ENCODE measurements at places on chromosomes 5 and 9.

DNA sequence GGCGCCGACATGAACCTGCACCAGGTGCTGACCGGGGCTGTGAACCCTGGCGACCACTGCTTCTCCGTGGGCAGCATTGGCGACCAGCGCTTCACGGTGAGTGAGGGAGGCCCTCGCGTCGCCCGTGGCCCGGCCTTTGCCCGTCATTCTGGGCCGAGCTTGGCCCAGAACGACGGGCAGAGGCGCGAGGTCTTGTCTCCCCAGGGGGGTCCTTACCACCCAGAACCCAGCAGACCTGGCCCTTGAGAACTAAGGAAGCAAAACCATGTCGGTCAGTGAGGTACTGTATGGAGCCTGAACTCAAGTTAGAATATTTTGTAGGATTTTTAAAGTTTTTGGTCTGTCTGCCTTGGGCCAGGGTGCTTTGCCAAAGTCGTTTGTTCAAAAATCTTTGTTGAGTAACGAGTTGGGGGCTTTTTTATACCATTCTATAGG lies 691 bp downstream of the DMXL1 start:
- no peak for DNase-seq

GRCh38 chr5:168950241-168950951 lies 350.5 kb downstream of the SLIT3 start:
- DNase-seq, result no peak

DNA sequence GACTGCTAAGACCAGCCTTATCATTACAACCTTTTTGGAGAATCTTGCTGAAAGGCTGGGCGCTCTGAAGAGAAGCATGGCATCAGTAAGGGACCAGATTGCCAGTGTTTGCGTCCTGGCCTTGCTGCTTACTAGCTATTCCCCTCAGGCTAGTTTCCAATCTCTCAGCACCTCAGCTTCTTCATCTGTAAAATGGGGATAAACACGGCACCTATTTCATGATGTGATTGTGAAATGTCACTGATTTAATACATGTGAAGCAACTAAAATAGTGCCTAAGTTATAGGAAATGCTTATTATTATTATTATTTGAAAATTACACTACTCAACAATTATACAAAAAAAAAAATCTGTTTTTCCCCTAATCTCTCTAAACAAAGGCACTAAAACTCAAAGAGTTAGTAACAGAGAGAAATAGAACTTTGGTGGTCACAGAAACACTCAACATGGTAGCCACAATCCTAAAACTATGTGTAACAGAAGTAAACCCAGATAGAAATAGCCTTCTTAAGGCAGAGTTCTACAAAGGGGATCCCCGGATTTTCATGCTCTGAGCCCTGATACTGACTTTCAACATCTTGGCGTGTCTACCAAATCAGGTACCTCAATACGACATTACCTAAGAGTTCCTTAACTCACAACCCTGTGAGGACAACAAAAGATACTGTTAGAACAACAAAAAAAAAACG lies 62.0 kb downstream of the ENC1 start:
- no peak for DNase-seq

- no peak for DNase-seq
These were observed 433.4 kb upstream of the TNC start for GRCh38 chr9:115551396-115551795.

DNA sequence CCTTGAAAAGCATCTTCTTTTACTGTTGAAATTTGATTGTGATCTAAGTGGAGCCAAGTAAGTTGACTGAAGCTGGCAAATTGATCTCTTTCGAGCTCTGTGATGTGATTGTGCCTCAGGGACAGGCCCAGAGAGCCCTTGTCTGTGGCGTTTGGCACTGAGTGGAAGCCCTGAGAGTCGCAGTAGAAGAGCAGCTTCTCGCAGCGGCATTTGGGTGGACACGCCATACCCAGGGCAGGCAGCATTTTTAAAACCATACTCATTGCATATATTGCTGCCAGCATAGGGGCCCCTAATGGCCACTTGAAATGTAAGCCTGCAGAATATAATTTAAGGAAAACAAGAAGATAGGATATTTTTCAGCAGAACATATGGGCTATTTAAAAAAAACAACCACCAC lies 894 bp downstream of the LRRTM2 start:
- DNase-seq, result no peak

- DNase-seq, result no peak
These were observed 352.9 kb downstream of the GLIS3 start for GRCh38 chr9:3946840-3947587.

DNA sequence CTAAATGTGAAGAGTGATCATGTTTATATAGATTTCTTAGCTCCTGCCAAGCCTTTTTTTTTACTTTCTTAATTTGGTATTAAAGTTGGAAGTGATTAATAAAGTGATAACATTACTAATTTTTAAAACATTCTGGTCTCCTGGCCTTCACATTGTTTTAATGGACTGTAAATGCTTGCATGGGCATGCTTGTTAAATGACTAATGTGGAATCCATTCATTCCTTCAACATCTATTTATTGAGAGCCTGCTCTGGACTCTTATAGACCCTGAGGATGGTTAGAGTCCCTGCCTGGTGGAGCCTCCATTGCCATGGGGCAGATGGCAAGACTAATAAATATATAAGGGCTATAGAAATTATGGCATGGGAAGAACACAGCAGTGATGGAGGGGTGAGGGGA lies 103.5 kb downstream of the NTRK2 start:
- no peak for DNase-seq

GRCh38 chr5:80987078-80987766 lies 27.1 kb downstream of the RASGRF2 start:
- no peak for DNase-seq

DNA sequence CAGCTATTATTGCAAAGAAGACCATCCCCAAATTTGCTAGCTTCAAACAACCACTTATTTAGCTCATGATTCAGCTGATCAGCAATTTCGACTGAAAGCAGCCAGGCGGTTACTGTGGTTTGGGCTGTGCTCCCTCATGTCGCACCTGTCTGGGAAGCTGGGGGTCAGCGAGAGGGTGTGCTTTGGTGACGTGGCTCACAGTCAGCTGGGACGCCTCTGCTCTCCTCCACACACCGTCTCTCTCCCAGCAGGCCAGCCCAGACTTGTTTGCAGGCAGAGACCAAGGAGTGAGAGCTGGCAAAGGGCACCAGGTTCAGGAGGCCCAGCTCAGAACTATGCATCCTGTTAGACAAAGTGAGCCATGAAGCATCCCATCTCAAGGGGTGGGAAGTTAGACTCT lies 140.9 kb downstream of the SYK start:
- DNase-seq, result no peak

DNA sequence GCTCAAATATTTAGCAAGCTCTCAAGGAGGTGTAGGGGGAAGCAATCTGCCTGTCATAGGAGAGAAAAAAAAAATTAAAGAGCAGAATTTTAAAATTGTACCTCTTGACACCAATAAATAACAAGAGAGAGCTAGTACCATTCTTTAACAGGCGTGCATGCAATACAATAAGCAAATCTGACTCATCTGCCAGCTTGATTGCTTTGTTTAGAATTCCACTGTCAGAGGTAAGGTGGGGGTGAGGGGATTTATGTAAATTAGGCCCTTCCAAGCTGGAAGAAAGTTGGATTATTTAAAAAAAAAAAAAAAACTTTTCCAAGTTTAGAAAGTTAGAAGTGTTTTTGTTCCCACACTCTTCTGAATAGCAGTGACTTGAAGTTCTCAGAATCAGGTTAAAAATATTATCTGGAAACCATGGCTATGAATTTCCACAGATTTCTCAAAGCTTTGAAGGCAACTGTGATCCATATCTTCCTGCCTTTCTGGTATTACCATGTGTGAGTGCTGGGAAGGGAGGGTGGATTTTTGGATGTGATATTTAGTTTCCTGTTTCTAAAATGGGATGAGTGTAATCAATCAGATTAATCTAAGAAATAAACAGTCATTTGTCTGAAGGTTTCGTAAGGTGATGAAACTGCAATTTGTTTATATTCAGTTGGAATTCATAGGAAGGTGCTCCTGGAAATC lies 477.5 kb downstream of the TLE4 start:
- DNase-seq, result no peak

DNA sequence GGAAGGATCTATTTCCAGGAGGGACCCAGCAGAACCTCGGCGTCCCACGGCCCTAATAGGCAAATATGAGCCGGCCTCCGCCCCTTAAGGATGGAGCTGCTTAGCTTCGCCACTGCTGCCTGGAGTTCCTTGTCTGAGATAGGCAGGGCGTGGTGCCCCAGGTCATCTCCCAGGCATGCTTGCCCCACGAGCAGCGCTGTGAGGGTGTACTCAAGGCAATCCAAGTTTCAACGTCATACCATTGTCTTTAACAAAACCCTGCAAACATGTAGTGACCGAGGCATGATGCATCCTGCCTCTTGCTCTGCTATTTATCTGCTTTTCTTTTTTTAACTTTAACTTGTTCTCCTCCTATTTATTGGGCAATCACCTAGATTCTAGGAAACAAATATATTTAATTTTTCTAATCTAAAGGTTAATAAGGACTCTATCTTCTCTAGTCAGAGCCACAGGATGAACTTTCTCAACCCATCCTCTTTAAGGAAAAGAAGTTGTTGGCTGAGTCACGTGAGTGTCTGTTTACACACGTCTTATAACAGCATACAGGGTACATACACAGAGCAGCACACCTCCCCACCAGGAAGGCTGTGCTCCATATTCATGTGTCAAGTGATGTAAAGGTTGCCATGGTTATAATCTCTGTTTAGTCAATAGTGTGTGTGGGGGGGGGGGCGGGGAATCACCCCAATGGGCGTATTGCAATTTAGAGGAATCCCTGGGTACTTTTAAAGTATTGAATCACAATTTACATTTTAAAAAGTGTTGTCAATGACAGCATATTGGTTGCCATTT lies 27.3 kb upstream of the ZSWIM6 start:
- DNase-seq, result no peak

GRCh38 chr9:100206899-100207298 lies 107.9 kb downstream of the INVS start:
- no peak for DNase-seq

GRCh38 chr5:171695804-171696203 lies 89.8 kb upstream of the SMIM23 start:
- no peak for DNase-seq

GRCh38 chr9:136140966-136141365 lies 22.3 kb upstream of the TMEM250 start:
- no peak for DNase-seq

DNA sequence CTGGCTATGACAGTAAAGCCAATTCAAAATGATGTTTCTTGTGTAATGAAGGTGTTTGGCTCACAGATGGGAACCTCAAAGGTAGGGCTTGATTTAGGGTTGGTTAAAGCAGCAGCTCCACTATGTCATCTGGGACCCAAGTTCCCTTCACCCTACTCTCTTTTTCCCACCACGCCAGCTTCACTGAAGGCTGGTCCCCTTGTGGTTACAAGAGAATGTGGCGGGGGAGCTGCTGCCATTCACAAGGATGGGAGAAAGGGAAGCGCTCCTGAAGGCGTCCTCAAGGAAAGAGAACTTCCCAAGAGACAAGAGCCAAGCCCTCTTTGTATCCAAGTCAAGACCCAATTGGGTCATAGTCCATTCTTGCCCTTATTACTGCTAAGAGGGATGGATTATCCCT lies 72.7 kb downstream of the NTRK2 start:
- DNase-seq, result no peak

- DNase-seq, result no peak
These were observed 27.4 kb upstream of the KIF12 start for GRCh38 chr9:114126247-114127060.

GRCh38 chr5:71456362-71456743 lies 902 bp downstream of the BDP1 start:
- DNase-seq, result no peak

DNA sequence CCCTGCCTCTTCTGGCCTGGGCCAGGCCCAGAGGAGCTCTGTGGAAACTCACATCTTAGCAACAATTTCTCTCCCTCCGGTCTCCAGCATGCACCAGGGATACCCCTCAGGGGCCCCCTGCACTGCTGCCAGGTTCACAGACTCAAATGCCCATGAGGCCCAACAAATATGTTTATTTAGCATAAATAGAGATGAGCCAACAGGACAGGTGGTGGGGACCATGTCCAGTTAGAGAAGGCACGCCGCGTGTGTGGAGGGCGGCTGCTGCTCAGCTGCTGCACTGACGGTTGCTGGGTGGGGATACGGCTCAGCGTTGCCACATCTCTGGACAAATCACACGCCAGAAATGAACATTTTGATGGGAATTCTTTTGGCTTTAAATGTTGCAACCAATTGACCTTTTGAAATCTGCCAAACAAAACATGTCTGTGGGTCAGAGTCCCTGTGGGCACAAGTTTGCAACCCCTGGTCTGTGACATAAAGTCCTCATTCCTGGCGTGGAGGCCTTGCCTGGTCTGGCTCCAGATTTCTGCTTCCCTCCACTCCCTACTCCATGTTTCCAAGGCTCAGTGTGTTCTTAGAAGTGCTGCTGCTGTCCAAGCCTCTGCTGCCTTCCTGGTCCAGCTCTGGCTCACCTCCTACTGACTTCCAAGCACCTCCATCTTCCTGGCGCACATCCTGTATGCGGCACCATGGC lies 88.9 kb downstream of the AMBP start:
- DNase-seq, result no peak

DNA sequence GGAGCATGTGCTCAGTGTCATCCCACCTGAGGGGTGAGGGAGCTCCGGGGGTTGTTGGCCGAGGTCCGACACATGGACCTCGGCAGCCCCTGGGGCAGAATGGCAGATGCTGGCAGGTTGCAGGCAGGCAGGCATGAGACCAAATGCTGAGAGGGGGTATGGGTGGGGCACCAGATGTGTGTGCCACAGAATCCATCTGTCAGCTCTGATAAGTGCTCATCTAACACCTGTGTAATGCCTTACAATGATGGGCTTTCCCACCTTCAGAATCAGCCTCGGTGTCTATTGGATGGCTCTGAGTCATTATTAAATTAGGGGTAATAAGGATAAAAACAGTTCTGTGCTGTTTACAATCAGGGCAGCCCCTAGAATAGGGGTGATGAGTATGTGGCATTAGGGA lies 73.1 kb upstream of the SAP30L start:
- DNase-seq, result no peak

- DNase-seq, result no peak
These were observed 156.0 kb downstream of the ZNF462 start for GRCh38 chr9:107018861-107019545.

DNA sequence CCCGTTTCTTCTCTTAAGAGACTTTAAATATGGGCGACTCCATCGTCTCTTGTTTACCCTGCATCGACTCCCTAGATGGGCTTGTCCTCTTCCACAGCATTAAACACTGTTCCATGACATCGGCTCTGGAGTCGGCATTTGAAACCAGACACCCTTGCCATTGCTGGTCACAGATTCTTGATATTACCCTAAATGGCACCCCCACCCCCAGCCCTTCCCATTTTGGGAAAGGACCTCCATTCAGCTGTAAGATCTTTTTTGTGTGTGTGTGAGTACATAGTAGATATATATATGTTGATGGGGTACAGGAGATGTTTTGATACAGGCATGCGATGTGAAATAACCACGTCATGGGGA lies 51.1 kb upstream of the SH3PXD2B start:
- DNase-seq, result no peak

DNA sequence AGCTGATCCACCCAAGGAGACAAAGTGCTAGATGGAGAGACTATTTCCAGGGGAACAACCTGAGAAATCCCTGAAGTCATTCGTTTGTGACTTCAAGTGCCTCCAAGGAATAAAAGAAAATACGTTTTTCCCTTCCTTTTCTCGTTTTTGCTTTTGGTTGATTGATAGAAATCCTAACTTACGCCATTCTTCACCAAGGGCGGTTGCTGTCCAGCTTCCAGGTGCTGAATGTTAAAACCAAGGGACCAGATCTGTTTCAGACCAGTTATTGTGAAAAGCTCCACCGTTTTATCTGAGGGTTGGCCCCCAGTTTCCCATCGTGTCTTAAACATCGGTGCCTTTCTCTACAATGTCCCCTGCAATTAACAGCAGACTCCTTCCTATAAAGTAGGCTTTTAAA lies 600.7 kb upstream of the SGCD start:
- no peak for DNase-seq

GRCh38 chr5:43191740-43192557 lies at the start of gene NIM1K:
Gene NIM1K, plus strand, starts transcription at chr5:43192225. Its CDS starts 53,551 bp downstream, at chr5:43245776.
- DNase-seq, result peak; percentile 13
